Foreskin keratinocyte (primary cell): ENCODE measurements at places on chromosomes 6 and 20. TPM values are rescaled to one million over a fixed set of nuclear protein-coding genes. Genes with fewer than 3 reads are reported as not detected.

The SLC22A2 gene
- not detected in 2 replicates for total RNA-seq

GRCh38 chr20:34199183-34199582 is 42.0 kb upstream of the ASIP start:
- no peak for DNase-seq

DNA sequence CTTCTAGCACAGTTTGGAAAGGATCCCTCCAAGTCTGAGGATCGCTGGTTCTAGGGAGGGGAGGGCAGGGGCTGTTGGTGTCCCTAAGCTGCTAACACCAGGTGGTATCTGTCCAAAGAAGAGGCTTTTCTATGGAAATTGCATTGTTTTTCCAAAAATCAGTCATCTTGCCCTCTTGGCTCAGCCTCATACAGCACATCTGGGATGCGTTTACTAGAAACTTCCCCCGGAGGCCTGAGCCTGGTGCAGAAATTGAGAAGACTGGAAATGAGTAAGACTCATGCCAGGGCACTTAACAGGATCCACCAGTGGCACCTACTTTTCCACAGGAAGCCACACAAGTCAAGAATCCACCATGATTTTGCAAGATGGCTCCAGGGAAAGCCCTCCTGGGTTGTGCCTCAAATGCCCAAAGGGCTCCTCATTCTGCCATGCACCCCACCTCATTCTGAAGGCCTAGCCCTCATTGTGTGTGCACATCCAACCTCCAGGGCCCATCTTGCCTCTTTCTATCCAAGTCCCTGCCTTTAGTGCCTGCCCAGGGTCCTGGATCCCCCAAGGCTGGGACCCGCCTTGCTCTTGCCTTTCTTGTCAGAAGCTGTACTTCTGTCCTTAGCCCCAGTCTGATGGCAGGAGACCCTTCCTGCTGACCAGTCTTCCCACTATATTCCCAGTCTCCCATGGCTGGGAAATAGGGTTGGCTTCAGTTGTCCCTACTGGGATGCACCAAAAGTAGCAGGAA is 97.6 kb downstream of the MRPL14 start:
- no peak for DNase-seq

The F13A1 gene
- not detected in 2 replicates for total RNA-seq

The HLA-G gene
- 1.7 and 2.5 TPM in 2 replicates for total RNA-seq

The MOG gene
- total RNA-seq, result not detected in 2 replicates
